ENCODE measurements at places on chromosomes 12 and 14.

DNA sequence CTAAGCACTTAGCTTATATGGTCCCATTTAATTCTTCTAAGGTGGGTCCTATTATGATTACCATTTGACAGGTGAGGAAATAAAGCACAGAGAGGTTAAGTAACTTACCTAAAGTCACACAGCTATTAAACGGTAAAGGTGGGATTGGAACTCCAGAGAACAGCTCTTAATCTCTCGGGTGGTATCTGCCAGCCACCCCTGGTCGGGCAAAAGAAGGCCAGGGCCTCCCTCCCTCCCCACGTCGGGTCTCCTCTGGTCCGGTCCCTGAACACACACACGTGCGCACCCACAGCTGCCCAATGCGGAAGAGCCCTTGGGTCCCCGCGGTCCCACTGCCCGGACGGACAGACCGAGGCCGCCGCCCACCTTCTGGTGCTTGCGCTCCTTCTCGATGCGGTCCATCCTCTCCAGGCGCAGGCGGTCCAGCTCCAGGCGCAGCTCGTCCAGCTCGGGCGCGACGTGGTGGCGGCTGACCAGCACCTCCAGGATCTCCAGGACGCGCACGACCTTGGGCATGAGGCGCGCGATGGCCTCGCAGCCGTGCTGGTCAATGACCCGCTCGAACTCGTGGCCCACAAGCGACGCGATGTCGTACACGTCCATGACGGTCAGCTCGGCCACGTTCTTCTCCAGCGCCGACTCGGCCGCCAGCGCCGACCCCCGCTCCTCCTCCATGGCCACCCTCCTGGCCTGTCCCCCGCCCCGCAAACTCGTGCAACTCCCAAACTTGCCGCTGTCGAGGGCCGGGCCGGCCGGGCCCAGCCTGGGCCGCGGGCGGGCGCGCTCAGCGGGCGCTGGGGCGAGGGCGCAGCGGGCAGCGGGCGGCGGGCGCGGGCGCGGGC is 490 bp downstream of the RILPL1 start:
- DNase-seq, result no peak

DNA sequence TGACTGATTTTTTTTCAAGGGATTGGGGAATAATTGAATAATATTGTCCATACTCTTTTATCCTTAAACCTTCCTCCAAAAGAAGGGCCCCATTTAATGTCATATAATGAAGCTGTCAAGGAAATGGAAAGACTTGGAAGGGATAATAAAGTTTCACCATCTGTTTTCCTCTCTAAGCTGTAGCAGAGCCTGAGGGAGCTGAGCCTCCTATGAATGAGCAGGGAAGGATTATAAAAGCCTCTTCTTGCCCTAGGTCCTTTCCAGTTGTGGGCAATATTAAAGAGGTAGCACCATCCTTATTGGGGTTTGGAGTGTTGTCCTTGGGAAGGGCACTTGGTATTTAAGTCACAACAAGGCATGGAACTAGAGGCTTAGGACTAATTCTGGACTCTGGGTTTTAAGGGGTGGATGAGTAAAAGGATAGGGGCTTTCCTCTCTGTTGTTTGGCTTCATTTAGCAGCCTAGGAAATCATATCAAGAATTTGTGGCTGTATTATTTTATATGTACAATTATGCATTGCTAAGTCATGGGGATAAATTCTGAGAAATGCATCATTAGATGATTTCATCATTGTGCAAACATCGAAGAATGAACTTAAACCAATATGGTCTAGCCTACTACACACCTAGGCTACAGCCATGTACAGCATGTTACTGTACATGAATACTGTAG is 408.5 kb upstream of the DCN start:
- no peak for DNase-seq

DNA sequence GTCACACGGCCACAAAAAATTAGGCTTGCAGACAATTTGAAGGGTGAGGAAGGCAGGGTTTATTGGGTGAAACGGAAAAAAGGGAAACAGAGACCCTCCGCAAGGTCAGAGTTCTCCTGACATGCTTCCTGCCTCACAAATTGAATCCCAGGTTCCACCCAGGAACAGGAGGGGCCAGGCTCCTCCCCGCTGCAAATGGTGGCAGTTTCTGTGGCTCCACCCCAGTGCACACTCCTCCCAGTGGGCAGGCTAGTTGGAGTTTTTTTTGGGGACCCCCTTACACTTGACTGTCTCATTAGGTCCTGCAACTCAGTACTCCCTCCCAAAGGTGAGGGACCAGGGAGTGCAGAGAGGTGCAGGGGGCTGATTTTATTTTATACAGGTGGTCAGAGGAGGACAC is 39.4 kb upstream of the PPP1CC start:
- DNase-seq, result no peak

GRCh38 chr14:60856111-60856510 is 121.5 kb downstream of the MNAT1 start:
- DNase-seq, result no peak

GRCh38 chr14:71322655-71323250 is 415.5 kb downstream of the PCNX1 start:
- no peak for DNase-seq

- no peak for DNase-seq
Observed at GRCh38 chr12:34291001-34291400, 268.7 kb downstream of the ALG10 start.

- DNase-seq, result no peak
Observed at GRCh38 chr14:37673439-37673838, 78.0 kb downstream of the TTC6 start.

DNA sequence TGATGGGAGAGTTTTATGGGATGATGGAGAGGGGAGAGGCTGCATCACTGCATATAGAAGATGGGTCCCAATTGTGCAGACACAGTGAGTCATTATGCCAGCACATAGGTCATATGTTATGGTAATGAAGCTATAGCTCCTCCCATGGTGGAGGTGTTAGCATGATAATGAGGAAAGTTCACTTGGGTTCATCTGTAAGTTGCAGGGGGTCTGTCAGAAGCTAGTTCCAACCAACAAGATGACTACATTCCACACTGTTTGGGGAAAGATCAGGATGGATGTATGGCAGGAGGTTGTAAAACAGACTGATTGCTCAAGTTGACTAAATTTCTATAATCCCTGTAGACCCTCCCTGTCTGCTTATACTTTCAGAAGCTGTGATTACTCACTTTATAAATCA is 561.3 kb downstream of the C12orf50 start:
- DNase-seq, result no peak

- DNase-seq, result no peak
Observed at GRCh38 chr12:116400636-116401372, 123.3 kb upstream of the MED13L start.

DNA sequence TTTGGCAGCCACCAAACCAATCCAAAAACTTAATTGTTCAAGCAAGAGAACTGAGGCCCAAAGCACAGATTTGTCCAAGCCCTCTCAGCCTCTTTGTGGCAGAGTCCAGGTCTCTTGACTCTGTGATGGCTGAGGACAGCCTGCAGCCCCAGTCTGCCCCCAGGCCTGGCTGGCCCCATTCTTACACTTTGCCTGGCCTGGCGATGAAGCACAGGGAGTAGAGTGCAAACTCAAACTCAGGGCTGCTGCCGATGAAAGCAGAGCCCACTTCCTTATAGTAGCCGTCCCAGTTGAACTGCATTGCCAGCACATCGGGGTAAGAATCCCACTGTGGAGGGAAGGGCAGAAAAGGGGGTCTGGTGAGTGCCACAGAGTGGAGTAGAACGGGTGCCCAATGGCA is 5.6 kb upstream of the RPAP3 start:
- no peak for DNase-seq
